ENCODE measurements at places on chromosomes 12 and 14. TPM values are rescaled to one million over a fixed set of nuclear protein-coding genes. Genes with fewer than 3 reads are reported as not detected.

TSHR gene
- total RNA-seq, result not detected

OVCH1 gene
- total RNA-seq, result 0.51 TPM

SYCP3 gene
- total RNA-seq, result 0.26 TPM

PLA2G1B gene
- not detected for total RNA-seq

OR4K14 gene
- total RNA-seq, result not detected

PTPRQ gene
- total RNA-seq, result 1.3 TPM

CACNA1C gene
- 11.4 TPM for total RNA-seq

KRT82 gene
- total RNA-seq, result not detected

All from fibroblast of lung (primary cell).